ENCODE measurements at places on chromosomes 7 and 10. TPM values are rescaled to one million over a fixed set of nuclear protein-coding genes. Genes with fewer than 3 reads are reported as not detected.

TAC1 gene
- 4.4 TPM for total RNA-seq

MAT1A gene
- not detected for total RNA-seq

GRCh38 chr7:32069116-32069650 is 1.0 kb downstream of the PDE1C start:
- DNase-seq = no peak

- DNase-seq = no peak
These were observed 12.1 kb upstream of the STK17A start for GRCh38 chr7:43570688-43571365.

GRCh38 chr7:74000489-74001149 is 27.4 kb upstream of the ELN start:
- DNase-seq = no peak

DNAJC12 gene
- 0.17 TPM for total RNA-seq

- no peak for DNase-seq
These were observed 125.7 kb upstream of the NPS start for GRCh38 chr10:127423218-127423915.

UCN3 gene
- not detected for total RNA-seq

- no peak for DNase-seq
These were observed 18.4 kb downstream of the DLG5 start for GRCh38 chr10:77907900-77908717.

DNA sequence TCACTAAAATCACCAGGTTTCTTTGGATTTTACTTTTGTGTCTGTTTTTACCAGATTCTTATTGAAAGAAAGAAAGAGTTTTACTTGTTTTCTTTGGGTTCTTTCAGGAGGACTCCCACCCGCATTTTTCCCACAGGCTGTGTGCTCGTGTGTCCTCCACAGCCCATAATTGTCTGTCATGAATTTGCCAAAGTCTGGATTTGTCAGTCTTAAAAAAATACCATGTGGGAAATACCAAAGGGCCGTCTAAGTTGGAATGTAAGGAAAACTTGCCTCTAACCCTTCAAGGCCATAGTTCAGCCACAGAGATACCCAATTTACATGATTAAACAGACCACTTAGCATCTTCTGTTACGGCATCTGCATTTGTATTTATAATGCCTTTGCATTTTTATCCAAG is 41.3 kb upstream of the INHBA start:
- DNase-seq = no peak

DNA sequence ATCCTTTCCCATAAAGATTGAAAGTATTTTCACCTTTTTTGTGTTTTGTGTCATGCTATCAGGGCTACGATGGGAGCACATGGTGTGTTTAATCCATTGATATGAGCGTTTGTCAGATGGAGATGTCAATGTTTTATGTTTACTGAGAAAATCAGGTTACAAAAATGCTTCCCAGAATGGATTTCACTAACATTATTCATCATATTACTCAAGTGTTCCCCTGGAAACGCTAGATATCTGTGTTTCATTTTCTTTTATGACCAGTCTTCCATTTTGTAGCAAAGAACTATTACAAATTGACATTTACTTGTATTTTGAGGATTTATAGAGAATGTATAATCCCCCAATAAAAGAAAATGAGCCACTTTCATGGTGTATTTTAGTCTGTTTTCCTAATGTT is 293.5 kb upstream of the AKR1E2 start:
- DNase-seq = no peak

GRCh38 chr10:125171402-125172306 is 11.3 kb upstream of the CTBP2 start:
- no peak for DNase-seq

GRCh38 chr7:28565980-28566379 is 153.7 kb downstream of the CREB5 start:
- DNase-seq = no peak

DNA sequence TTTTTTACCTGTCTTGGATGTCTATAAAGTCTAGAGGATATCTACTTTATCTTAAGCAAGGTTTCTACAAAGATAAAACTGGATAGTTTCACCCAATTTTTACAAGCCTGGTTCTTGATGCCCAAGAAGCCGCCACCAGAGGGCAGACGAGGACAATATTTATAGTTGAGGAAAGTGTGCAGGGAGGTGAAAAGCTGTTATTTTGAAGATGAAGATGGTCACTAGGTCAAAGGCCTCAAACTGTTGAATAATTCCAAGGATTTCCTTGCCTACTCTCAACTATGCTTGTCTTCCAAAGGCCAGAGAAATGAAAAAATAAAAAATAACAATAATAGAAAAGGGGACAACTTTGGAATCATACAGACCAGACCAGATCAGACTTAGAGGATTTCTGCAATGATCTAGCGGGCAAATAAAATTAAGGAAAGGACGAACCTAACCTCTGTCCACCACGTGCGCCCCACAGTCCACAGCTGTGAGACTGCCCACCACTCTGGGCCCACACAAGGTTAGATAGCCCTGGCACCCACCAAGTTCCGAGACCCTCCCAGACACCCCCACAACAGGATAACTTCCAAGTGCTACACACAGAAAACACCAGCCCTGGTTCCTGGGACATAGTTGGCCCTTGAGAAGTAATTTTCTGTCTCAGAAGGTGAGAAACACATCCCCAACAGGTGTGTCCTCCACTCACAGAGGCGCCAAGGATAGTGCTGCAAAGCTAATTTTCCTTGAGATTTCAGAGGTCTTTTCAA is 2.8 kb downstream of the PKD1L1 start:
- no peak for DNase-seq

Measured in epithelial cell of proximal tubule (primary cell).